ENCODE measurements at places on chromosomes 4 and X. TPM values are rescaled to one million over a fixed set of nuclear protein-coding genes. Genes with fewer than 3 reads are reported as not detected.

- peaks cover 34% of the 10 kb centered on the region for H3K4me1 ChIP-seq
- H3K27me3 ChIP-seq, result no peaks in the 10 kb centered on the region
- peak overlapping the region; percentile 27 for H3K27ac ChIP-seq
- H3K4me3 ChIP-seq, result no peak overlapping the region
Measured at GRCh38 chr4:56654238-56654632, 26.9 kb downstream of the HOPX start.

GRCh38 chr4:184851200-184851541 lies 25.4 kb upstream of the ACSL1 start:
- no peak for DNase-seq
- no peak overlapping the region for H3K27ac ChIP-seq
- H3K4me3 ChIP-seq, result no peak overlapping the region
- H3K27me3 ChIP-seq, result no peaks in the 10 kb centered on the region

Gene FMR1NB
- not detected for total RNA-seq

Gene CT45A5
- not detected for total RNA-seq

Gene BMP2K
- total RNA-seq, result 63.9 TPM

Measured in thyroid gland (tissue), 4 donors.